Heart left ventricle (tissue), 16 donors: ENCODE measurements at places on chromosomes 13 and 19. TPM values are rescaled to one million over a fixed set of nuclear protein-coding genes. Genes with fewer than 3 reads are reported as not detected.

ZNF571 gene
- 3.2 TPM for total RNA-seq

ZNF573 gene
- total RNA-seq, result 4.0 TPM

MCEMP1 gene
- total RNA-seq, result 0.16 TPM

GRIK5 gene
- total RNA-seq, result 6.3 TPM

CEACAM4 gene
- 0.35 TPM for total RNA-seq

CLEC4G gene
- 0.90 TPM for total RNA-seq
